ENCODE measurements at places on chromosomes 16 and 17. TPM values are rescaled to one million over a fixed set of nuclear protein-coding genes. Genes with fewer than 3 reads are reported as not detected.

- DNase-seq, result no peak
Observed at GRCh38 chr17:29757788-29758187, 135.1 kb upstream of the CORO6 start.

DNA sequence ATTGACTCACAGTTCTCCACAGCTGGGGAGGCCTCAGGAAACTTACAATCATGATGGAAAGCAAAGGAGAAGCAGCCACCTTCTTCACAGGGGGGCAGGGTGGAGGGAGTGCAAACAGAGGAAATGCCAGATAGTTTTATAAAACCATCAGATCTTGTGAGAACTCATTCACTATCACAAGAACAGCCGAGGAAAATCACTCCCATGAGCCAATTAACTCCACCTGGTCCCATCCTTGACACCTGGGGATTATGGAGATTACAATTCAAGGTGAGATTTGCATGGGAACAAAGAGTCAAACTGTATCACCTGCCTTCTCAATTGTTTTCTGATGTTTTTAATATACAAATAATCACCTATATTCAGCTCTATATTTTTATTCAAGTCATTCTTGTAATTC lies 1527.3 kb upstream of the GOT2 start:
- DNase-seq, result no peak

- no peak for DNase-seq
Observed at GRCh38 chr17:55546991-55547664, 35.9 kb upstream of the SMIM36 start.

GRCh38 chr17:11874756-11875155 lies 122.5 kb downstream of the ZNF18 start:
- no peak for DNase-seq

DNA sequence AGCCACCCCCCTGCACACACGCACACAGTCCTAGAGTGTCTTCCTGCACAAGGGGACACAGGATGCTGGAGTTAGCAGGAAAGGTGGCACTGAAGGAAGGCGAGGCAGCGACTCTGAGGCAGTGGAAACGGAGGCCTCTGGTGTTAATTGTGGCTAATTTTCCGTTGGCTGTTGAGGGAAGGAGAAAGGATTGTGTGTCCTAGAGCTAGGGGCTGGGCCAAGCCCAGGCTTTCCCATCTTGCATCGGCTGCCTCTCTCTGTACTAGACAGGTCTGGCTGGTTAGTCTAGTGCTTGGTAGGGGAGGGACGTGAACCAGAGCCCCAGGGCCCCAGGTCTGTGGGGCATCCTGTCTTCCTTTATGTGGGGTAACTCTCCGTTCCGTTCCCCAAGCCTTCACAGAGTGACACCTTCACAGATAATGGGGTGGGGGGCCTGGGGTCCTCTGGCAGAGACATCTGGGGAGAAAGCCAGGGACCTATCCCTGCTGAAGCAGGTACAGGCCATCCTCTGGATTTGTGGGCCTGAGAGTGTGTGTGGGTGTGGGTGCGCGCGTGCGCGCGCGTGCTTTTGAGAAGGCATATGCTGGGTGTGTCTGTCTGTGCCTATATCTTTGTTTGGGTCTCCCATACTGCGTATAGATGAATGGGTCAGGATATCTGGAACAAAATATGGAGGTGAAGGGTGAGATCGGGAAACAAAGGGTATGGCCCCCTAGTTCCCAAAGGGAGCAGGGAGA lies at the start of gene CHD3:
Gene CHD3, plus strand, starts transcription at position 606 of the 737 bp plus-strand sequence. CDS start 212 bp downstream, outside the sequence.
- DNase-seq, result no peak

GRCh38 chr16:78892951-78893733 lies 707.4 kb downstream of the MAF start:
- DNase-seq, result no peak

- no peak for DNase-seq
Observed at GRCh38 chr17:57931488-57932137, 23.6 kb downstream of the CUEDC1 start.

CRYM gene
- not detected for total RNA-seq

LHX1 gene
- 0.81 TPM for total RNA-seq

MYL4 gene
- not detected for total RNA-seq

FBXW10B gene
- total RNA-seq, result not detected
